Heart left ventricle (tissue), 16 donors: ENCODE measurements at places on chromosomes 7 and 10. TPM values are rescaled to one million over a fixed set of nuclear protein-coding genes. Genes with fewer than 3 reads are reported as not detected.

GIMAP1 gene
- polyA plus RNA-seq, result 9.7 TPM

GRCh38 chr10:131788386-131788785, 112.4 kb upstream of the PPP2R2D start:
- no peak for DNase-seq

- no peak for DNase-seq
Observed at GRCh38 chr10:95745501-95745900, 10.5 kb upstream of the ENTPD1 start.

DNA sequence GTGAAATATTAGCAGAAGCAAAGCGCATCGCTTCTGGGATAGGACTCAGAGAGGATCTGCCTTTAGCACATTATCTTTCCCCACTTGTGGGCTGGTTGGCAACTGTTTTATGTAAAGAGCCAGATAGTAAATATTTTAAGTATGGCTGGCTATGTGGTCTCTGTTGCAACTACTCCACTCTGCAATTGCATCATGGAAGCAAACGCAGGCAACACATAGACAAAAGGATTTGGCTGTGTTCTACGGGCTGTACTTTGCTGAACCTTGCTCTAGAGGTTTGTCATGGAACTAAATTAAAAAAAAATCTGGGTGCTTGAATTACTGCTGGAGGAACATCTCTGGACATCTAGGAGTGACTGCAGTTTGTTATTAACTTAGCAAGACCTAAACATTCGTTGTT, 307.8 kb upstream of the TPK1 start:
- DNase-seq, result no peak

LOXL4 gene
- polyA plus RNA-seq, result 13.5 TPM

DNA sequence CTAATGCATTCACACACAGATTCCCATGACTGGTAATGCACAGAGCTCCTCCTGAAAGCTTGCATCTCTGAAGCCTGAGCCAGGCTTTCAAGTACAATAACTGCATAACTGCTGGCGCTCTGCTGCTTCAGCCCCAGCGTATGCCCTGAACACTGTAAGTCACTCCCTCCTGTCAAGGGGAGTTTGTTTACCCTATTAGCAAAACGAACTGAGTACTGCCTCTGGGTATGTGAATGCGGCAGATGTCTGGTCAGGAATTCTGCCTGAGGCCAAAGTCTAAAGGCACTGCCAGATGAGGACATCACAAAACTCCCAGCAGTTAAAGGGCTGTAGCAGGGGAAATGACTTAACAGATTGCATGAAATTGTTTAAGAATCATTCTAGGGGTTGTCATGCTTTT, 97.7 kb downstream of the NRCAM start:
- no peak for DNase-seq

DNA sequence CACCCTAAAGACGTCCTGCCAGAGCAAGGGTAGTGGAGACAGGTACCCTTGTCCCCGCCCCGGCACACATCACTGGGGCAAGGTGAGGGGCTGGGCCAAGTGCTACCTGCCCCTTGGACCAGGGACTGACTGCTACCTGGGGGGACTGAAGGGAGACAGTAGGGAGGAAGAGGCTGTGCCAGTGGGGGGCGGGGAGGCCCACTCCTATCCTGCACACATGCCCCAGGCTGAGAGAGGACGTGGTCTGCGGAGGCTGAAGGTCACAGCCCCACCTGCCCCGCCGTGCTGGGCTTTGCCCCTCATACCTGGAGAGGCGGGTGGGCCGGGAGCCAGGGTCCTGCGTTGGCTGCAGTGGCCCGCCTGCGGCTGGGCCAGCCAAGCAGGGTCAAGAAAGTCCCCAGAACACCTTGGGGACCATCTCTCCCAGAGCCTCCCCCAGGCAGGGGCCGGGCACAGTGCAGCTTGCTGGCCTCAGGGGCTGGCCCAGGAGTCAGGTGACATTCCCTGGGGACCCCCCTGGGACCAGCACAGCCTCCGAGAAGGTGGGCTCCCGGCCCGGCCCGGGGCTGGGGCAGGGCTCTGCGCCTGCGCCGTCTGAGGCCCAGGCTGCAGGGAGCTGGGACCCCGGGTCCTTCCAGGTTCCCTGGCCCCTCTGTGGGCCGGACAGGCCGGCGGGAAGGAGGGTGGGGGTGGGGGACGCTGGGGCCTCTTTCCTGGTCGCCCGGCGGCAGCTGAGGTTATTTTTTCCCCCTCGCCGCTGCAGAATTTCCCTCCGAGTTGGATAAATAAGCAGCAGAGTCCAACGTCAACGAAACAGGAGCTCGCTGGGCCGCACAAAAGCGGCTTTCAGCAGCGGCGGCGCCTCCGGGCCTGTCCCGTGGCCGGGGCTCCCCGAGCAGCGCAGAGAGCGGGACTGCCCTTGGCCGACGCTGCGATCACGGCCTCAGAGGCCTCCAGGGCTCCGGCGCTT, 9.8 kb upstream of the FZD9 start:
- DNase-seq, result no peak

MOGAT3 gene
- not detected for polyA plus RNA-seq

GRCh38 chr7:45092100-45092930, 3.5 kb upstream of the NACAD start:
- peak; percentile 2 for DNase-seq

DNA sequence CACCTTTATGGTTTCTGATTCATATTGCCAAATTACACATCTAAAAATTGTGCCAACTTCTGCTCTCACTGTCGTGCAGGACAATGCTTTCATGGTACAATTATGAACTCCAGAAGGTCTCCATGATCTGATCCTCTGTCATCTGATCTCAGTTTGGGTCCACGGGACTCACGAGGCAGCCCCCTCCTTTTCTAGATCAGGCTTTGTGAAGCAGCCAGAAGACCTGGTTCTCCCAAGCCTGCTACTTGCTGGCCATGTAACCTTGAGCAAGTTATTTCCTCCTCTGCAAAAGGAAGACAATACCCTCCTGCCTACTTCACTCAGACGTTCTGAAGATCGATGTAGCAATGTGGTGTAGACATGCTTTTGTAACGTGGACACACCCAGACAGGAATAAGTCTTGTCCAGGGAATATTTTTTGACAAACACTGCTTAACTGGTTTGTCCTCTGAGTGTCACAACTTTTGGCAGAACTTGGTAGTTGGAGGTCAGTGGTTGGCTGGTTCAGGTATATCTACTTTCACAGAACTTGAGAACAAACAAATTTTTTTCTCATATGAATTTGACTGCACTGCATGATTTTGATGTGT, 19.6 kb downstream of the CALML3 start:
- no peak for DNase-seq

DNA sequence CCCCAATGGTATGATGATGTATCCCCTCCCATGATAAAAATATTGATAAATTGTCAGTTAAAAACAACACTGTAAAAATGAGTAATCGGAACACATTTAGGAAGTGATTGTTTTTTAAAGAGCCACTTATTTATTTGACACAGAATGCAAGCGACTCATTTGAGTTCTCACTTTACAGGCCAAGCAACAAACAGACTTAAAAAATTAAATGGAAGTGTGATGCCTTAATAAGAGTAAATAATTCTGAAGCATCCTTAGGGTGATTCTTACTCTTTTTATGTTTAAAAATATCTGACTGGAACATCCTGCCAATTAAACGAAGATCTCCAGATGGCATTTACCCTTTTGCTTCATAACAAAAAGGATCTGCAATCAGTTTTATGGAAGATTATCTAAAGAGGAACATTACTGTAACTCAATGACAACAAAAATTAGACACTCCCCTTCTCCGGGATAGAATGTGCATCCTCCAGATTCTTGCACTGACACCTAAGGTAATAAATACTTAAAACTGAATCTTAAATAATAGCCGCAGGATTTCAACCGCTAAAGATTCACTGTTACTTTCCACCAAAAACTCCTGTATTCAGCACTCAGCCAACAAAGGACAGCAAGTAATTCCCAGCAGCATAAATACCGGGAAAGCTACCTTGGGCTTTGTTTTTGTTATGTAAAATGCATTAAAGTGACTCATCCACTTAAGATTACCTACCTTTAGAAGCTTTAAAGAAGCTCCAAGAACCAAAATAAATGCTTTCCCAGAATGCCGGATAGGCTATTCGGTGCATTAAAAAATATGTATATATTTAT, 1.7 kb downstream of the CACNA2D1 start:
- no peak for DNase-seq

COL13A1 gene
- 1.2 TPM for polyA plus RNA-seq

TUBAL3 gene
- polyA plus RNA-seq, result 0.27 TPM

DNA sequence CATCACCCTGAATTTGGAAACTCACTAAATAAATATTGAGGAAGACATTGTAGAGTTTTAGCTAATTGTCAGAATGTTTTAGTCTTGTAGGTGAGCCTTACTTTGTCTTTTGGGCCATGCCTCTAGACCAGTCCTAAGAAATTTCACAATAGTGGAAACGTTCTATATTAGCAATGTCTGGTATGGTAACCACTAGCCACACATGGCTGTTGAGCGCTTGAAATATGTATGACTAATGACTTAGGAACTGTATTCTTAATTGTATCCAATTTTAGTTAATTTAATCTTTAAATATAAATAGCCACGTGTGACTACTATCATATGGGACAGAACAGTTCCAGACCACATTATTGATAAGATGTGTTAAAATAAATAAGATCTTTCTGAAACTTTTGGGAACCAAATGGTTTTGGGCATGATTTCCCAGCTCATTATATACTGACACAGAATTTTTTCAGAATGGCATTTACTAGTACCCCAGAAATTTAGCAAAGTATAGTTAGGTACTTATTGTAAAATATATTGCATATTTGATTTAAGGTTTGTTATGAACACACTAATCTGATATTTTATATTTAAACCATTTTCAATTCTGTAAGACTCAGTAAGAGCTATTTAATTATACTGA, 95.0 kb downstream of the VPS50 start:
- no peak for DNase-seq

SEMA3D gene
- polyA plus RNA-seq, result 0.10 TPM

CPN1 gene
- polyA plus RNA-seq, result not detected

DNA sequence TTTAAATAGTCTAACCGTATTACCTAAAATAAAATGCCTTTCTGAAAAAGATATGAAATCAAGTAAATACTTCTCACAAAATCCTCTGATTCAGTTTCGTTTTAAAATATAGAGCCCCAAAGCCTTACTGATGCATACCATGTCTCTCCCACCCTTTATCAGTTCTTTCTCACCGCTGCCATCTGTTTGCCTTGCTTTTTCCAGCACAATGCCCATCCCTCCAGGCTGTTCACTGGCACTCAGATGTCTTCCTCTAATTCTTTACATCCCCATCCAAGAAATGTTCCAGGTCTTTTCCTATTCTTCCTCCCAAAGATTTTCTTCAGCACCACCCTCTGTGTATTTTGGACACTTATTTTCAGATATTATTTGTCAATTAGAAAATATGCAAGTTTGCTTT, 116.5 kb upstream of the LRRN3 start:
- DNase-seq, result no peak

GRCh38 chr7:27083646-27084045, 12.2 kb downstream of the HOXA1 start:
- DNase-seq, result no peak

GRCh38 chr10:114819322-114819721, 2.3 kb upstream of the FHIP2A start:
- DNase-seq, result no peak

- no peak for DNase-seq
Observed at GRCh38 chr7:151896486-151896885, 19.6 kb upstream of the PRKAG2 start.

MYL10 gene
- not detected for polyA plus RNA-seq

GFRA1 gene
- polyA plus RNA-seq, result 1.2 TPM

GRCh38 chr10:34526758-34527730, 288.1 kb downstream of the PARD3 start:
- no peak for DNase-seq

DNA sequence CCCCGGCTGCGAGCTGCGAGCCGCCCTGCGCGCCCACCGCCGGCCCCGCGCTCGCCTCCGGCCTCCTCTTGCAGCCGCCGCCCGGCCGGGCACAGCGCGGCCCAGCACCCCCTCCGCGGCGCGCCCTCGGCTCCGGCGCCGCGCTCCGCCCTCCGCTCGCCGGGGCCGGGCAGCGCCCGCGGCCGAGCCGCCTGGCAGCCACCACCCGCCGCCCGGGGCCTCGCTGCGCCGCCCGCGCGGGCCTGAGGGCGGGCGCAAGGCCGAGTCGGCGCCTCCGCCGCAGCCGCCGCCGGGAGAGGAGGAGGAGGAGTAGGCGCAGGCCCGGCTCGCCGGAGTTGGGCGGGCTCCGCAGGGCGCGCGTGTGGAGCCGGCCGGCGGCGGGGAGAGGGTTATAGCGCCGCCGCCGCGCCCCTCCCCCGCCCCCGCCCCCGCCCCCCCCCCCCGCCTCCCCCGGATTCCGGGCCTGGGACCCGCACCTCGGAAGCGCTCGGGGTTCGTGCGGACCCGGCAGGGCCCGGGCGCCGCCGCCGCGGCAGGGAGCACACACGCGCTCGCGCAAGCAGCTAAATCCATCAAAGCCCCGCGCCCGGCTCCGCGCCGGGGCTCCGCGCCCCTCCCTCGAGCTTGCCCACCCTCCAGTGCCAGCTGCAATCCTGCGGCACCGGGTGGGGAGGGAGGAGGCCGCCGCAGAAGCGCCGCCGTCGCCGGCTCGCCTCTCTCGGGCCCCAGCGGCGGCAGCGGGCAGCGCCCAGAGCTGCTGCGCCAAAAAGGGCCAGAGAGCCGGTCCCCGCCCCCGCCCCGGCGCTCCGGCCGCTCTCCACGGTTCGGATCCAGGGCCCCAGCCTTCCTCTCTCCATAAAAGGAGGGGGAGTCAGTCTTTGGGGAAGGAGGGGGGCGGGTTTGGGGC, at the start of gene PDGFA:
Gene PDGFA (minus strand): TSS at position 363 of the 907 bp plus-strand sequence. CDS start 845 bp downstream, outside the sequence.
- peak; percentile 64 for DNase-seq

GRCh38 chr10:8100366-8100765, 45.9 kb downstream of the GATA3 start:
- DNase-seq, result no peak

DRGX gene
- not detected for polyA plus RNA-seq

SPDYE2 gene
- not detected for polyA plus RNA-seq

DNA sequence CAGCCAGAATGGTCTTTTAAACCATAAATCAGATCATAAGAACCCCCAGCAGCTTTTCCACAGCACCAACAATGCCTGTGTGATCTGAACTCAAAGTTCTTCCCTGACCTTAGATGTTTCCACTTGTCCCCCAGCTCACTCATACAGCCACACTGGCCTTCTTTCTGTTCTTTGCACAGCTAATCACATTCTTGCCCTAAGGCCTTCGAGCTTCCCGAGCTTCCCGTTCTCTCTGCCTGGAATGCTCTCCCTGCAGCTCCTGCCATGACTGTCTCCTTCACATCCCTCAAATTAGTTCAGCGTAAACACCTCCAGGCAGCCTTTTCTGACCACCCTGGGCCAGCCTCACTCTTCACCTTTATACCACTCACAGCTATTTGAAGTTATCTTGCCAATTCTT, 166.8 kb upstream of the NFE2L3 start:
- no peak for DNase-seq

GJC3 gene
- 0.30 TPM for polyA plus RNA-seq

FGF8 gene
- polyA plus RNA-seq, result not detected

DNA sequence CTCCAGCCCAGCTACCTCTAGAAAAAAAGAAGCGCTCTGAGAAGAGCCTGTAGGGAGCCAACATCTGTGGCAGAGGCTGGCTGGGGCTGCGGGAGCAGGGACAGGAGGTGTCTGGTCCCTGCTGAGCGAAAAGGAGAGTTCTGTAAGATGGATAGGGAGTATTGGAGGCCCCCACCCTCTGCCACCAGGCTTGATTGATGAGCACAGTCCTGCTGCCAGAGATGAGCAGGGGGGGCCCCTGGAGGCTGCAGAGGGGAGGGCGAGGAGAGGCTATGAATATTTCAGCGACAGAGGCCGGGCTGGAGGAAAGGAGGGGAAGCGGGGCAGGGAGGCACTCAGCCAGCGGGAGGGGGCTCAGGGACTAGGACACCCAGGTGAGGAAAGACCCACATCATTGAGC, 44.5 kb upstream of the HSPB1 start:
- no peak for DNase-seq
